ENCODE measurements at places on chromosomes 1 and 21.

- no peak for ATAC-seq
Measured at GRCh38 chr1:46277658-46278373, 25.6 kb downstream of the LRRC41 start.

GRCh38 chr1:4485398-4485797 is 169.0 kb upstream of the AJAP1 start:
- no peak for ATAC-seq

GRCh38 chr1:94595658-94596057 is 54.1 kb upstream of the F3 start:
- ATAC-seq, result no peak

GRCh38 chr1:18619467-18619835 is 11.2 kb upstream of the PAX7 start:
- no peak for ATAC-seq

DNA sequence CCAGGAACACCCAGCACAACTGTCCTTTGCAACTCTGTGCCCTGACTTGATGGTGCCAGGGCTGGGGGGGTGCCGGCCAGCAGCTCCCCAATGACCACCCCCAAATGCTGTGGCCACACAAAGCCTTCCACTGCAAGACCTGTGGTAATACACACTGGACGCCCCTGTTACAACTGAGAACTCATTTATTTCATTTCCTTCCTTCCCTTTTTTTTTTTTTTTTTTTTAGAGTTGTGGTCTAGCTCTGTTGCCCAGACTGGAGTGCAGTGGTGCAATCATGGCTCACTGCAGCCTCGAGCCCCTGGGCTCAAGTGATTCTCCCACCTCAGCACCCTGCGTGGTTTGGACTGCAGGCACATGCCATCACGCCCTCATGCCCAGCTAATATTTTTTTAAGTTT is 25.2 kb downstream of the TP73 start:
- no peak for ATAC-seq

DNA sequence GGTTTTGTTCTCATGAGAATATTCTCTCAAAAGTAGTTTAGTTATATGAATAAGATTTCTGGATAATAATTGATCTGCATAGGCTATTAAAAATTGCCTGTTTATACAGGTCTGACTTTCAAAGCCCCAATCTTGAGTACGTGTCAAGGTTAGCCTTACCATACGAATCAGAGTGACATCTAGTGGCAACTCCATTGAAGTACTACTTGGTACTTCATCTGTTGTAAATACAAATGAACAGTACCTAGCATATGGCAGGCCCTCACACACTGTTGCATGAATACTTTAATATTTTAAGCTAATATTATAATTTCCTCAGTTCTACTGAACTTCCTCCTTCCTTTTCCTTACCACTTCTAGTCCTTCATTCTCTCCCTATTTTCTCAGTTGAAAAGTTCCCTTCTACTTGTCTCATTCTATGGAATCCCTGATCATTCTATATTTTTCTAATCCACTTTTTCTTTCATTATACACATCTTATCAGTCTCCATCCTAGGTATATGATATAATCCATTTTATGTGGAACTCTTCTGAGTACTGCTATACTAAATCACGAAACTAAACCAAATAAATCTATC is 101.2 kb downstream of the AKT3 start:
- peak; percentile 83 for ATAC-seq

DNA sequence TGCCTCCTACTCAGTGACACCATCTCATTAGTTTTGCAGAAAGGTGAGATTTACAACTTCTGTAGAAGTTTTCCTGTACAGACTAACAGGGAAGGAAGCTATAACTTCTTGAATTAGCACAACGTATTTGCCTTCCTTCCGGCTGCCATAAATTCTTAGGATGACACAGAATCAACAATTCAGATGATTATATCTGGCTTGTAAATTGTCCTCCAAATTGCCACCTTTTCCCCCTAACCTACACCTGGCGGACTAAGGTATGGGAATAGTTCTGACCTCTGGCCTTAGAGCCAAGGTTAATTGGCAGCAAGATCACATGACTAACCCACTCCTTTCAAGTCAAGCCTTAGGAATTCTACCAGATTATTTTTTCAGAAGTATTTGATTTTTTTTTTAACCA is 284.3 kb downstream of the LMO4 start:
- ATAC-seq, result no peak

DNA sequence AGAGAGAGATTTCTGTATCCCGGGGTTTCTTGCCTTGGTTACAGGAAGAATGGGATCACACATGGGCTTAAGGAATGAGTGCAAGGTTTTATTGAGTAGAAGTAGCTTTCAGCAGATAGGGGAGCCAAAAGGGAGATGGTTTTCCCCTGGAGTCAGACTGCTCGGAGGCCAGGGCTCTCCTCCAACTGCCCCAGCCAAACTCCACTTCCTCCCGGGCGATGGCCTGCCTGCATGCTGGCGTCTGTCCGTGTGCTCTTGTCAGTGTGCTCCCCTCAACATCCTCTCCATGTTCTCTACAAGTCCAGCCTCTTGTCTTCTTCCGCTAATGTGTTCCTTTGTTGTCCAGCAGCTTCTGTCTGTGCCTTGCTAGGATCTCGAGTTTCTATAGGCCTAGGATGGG is 421.3 kb upstream of the ADGRL2 start:
- no peak for ATAC-seq

- no peak for ATAC-seq
Measured at GRCh38 chr1:150256554-150257341, 826 bp upstream of the CA14 start.

DNA sequence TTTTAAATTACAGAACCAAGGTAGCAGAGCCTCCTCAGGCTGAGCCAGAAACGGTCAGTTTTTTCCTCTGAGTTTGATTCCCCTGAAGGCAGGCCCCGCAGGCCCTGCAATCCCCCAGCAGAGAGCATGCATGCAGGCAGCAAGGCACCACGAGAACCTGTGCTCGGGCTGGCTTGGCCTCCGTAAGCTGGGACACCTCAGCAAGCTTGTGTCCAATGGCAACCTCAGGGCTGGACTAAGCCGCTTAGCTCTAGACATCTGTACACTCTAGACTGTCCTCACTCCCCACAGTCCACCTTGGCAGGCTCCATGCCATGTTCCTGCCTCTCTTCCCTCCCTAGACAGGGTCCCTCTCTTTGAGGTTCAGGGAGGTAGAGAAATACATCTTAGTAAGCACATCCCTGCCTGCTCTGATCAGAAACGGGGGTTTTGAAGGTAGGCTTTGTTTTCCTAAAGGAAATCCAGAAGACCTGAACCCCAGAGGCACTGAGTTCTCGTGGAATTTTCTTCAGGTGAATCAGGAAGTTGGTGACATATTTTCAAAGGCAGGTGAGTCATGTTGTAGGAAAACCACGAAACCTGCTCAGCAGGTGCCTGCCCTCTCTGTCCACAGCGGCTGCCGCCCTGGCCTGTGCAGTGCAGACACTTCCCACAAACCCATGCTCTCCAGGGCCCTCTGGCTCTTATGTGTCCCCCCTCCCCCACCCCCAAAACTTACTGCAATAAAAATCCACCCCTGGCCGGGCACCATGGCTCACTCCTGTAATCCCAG is 7.0 kb downstream of the TMEM63A start:
- peak; percentile 91 for ATAC-seq
